ENCODE measurements at places on chromosomes 1 and 21.

GRCh38 chr1:198923993-198924392, 285.2 kb downstream of the PTPRC start:
- no peak for DNase-seq

GRCh38 chr21:29748391-29749167, 191.2 kb downstream of the GRIK1 start:
- no peak for DNase-seq

DNA sequence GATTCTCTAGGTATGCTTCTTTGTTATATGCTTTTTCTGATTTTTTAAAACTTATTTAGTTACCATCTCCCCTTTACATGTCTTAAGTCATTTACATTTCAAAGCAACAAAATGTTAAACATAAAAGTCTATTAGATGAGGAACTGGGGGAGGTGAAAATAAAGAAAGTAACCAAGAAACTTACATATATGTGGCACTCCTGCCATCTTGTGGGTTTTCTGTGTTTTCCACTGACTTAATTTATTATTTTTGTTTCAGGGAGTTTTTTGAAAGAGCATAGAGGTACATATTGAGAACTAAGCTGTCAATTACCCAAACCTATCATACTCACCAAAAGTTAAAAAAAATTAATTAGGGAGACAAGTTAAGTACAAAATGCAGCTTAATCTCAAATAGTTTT, 1531.1 kb downstream of the MRPL39 start:
- no peak for DNase-seq

GRCh38 chr21:16388911-16389560, 659.3 kb downstream of the USP25 start:
- DNase-seq: no peak

DNA sequence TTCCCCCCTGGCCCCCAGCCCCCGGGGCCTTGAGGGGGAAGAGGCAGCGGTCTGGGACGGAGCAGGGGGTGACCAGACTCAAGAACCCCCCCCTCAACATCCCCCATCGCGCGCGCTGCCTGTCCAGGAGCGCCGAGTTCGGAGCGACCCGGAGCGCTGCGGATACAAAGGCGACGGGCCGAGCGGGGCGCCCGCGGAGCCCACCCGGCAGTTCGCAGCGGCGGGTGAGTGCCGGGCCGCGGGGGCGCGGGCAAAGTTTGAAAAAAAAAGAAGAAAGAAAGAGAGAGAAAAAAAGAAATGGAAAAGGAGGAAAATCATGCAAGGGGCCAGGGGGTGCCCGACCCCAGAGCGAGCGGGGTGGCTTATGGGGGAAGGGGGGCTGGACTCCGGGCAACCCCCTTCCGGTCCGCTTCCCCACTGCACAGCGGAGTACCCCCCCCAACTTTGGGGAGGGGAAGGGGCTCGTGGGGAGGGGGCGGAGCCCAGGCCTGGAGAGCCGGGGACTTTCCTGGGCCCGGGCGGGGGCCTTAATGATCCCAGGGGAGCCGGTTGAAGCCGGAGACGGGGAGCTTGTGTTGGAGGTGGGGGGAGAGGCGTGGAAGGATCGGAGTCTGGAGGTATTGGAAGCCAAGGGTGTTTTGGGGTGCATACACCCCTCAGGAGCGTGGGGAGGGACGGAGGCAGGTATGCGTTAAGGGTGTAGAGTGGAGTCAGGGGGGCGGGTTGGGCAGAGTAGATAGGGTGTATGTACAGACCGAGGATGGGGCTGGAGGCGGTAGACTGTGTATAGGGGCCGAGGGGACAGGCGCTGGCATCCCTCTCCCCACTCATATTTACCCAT, 502 bp downstream of the VANGL2 start:
- DNase-seq: no peak

Data from substantia nigra (tissue), 51 donors.